Stimulated activated CD4-positive, alpha-beta T cell treated with anti-CD3 and anti-CD28 coated beads, Interleukin-1b, Interleukin-23, amount 100 ng/mL, for 4 hours (primary cell): ENCODE measurements at places on chromosomes 7 and 10.

DNA sequence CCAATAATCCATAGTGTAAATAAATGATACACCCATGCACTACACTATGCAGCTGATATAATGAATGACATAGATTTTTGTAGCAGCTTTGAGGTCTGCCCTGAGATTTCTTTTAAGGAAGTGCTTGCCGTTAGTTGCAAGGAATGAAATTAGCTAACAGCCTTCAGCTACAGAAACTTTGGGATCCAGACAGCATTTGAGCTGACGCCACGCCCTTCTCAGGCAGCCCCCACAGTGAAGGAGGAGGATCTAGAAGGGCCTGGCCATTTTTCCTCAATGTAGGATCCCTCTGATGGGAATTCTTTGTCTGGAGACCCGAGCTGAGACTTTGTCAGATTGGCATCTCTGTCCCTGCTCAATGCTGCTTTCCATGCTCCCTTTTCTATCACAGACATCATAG, 6.1 kb upstream of the PDK4 start:
- DNase-seq: no peak

GRCh38 chr10:11293332-11293731, 275.7 kb downstream of the CELF2 start:
- DNase-seq: no peak

DNA sequence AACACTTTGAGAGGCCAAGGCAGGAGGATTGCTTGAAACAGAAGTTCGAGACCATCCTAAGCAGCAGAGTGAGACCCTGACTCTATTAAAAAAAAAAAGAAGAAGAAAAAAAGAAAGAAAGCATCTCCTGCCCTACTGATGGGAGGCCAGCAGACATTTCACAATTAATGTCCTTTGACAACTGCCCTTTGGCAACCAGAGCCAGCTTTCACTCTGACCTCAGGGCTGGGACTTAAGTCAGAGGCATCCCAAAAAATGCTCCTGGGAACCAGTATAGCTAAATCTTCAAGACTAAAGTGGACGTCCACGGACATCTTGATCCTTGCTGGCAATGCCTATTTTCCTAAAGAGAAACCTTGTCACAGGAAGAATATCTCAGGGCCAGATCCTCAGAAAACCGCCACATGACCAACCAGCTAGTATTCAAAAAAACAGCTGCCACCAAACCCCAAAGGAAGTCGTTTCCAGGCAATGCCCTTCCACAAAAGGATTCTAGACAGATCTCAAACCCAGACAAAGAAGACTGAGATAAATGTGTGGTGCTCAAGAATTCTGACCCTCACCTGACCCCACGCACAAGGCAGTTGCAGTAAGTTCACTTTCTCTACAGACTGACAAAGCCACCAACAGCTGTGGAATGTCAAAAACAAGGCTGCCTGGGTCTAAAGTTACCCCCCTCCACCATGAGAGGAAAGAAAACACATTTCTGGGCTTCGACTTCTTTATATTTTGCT, 18.4 kb downstream of the GFRA1 start:
- no peak for DNase-seq

GRCh38 chr7:35762781-35763180, 38.1 kb upstream of the SEPTIN7 start:
- DNase-seq: no peak

- no peak for DNase-seq
Measured at GRCh38 chr7:30323006-30323355, 38.6 kb downstream of the ZNRF2 start.

DNA sequence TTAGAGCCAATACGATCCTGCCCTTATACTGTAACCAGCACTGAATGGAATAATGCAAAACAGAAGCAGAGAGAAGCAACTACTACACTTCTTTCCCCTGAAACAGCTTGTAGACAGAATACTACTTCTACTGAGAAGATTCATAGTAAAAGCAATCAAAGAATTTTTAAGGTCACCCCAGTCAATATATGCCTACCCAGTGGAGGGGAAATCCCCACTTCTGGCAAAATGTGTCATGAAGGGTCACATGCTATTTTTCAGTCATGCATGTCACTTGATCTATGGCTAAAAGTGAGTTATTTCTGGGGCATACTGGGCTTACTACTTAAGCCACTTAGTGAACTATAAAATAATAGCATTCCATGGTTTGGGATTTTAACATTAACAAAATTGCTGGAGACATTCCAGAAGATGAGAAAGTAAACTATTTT, 25.6 kb downstream of the IRF5 start:
- no peak for DNase-seq

- DNase-seq: no peak
Measured at GRCh38 chr10:116304923-116305322, 19.3 kb upstream of the CCDC172 start.

- DNase-seq: no peak
Measured at GRCh38 chr7:69531050-69531449, 67.2 kb upstream of the AUTS2 start.

GRCh38 chr7:149598721-149599308, 101.2 kb upstream of the ZNF746 start:
- DNase-seq: no peak

DNA sequence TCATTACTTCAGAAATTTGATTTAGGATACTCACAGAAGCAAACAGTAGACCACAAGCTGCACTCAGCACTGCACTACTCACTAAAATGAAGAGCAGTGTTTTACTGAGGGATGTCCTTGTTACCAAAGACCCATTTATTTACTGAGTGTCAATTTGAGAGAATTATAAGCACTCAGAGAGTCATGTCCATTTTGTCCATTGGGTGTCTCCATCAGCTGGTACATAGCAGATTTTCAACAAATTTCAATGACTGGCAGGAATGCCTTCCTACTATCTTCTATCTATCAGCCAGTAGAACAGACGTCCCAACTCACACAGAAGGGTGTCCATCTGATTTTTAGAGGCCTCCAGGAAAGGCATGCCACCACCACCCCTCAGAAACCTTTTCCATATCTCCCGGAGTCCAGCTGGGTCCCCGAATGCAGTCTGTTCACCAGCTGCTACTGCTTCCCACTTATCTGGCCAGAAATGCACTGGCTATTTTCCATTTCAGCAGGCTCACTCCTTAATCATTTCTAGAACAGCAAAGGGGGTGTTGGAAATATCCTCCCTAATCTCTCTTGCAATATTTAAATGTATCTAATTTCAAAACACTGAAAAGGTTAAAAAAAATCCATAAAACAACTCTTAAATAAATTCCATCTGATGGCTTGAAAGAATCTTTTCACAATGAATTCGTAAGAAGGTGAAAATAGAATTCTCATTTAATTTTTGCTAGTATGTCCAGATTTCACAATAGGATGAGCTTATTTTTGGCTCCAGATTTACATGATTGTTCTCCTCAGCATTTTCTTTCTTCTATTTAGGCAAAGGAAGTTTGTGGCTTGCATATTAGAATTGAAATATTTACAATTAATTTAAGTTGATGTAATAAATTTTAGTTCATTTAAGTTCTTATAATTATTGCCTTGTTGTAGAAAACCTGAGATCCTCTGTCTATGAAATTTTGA, 1164.0 kb upstream of the CELF2 start:
- DNase-seq: no peak

DNA sequence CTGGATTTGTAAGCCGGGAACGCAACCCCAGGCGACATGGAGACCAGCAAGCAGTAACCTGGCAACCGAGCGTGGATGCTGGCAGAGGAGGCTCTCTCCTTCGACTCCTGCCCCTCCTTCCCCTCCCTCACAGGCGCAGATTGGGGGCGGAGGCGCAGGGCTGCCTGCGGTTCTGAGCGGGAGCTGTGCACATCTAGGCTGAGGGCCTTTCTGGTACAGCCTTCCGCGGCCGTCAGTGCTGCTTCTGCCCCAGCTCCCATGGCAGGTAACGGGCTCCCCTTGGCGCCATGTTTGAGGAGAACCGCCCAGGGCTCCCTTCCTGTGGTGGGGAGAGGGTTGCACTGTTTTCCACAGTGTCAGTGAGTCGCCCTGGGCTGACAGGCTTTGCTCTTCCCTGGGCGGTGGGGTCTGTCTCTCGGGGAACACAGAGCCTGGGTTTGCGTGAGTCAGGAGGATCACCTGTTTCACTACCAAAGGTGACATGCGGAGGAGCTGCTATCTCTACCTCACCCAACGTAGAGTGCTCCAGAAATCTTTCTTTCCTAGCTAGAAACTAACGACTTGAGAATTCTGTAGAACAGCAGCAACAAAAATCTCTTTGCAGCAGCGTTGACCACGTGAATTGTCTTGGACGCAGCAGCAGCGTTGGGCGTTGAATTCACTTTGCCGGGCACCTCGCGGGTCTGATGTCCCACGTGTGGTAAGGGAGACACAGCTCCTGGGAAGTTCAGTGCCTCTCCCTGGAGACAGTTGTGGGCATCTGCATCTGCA, 154.8 kb upstream of the COBL start:
- no peak for DNase-seq

DNA sequence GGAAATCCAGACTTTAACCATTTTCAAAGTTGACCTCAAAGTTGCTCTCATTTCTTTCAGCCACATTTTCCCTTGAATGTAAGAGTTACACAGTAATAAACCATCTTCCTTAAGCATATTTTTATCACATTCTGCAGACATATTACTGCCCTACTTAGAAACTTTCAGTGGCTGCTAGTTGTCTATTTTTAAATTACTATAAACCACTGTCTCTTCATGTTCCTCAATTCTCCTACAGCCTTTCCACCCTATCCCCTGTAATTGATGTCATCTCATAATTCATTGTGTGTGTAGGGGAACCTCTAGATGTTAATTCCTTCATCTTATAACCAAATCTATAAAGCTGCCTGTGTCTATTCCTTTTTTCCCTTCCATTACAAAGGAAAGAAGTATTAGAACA, 78.1 kb upstream of the STRIP2 start:
- DNase-seq: no peak

- no peak for DNase-seq
Measured at GRCh38 chr10:716821-717220, 27.4 kb upstream of the DIP2C start.

DNA sequence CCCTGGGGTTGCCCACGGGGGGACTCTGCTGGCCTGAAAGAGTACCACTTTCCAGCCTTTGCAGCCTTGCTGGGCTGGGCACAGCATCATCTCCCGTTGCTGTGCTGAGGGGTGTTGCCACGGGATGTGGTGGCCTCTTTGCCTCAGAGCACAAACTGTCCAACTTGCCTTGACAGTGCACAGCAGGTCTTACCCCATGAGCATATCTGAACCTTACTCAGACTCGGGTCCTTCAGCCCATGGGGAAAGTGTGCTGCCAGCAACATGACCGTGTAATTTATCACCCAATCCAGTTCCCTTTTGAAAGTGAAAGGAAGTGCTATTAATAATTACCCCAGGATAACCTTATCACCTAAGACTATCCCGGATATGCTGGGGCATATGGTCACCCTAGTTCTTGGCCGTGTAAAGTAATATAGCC, 46.8 kb downstream of the TBXAS1 start:
- DNase-seq: no peak

- no peak for DNase-seq
Measured at GRCh38 chr10:71745664-71746250, 26.2 kb upstream of the C10orf105 start.

- DNase-seq: no peak
Measured at GRCh38 chr7:117146511-117146910, 176.3 kb downstream of the WNT2 start.
